Glutamatergic neuron (in vitro differentiated cells): ENCODE measurements at places on chromosomes 6 and 20.

GRCh38 chr20:14677455-14677854 is 340.0 kb upstream of the FLRT3 start:
- peaks cover 4% of the 10 kb centered on the region for H3K4me1 ChIP-seq
- no peak for DNase-seq
- no peak overlapping the region for H3K27ac ChIP-seq

DNA sequence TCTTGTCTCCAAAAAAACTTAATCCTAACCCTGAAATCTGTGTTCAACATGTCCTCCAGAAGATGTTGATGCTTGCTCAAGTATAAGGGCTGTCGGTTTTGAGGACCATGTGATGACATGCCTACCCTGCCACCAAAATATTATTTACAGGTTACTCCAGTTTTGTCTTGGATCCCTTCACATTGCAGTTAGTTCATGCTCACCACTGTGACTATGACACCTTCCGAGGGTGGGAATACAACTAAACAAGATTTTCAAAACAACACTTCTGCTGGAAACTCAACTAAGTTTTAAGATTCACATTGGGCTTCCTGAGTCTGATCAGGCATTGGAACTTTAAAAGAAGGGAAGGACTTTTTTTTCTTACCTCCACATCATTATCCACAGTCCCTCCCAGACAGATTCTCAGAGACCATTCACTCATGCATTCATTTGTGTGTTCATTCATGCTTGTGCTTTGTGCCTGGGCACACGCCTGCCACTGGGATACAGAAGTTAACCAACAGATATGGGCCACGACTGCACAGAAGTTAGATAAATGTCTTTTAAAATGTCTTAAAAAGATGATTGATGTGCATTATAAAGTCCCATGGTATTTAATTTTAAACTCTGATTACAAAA is 118.7 kb upstream of the GJE1 start:
- H3K36me3 ChIP-seq = peaks cover 4% of the 10 kb centered on the region
- no peak overlapping the region for H3K27ac ChIP-seq
- DNase-seq = no peak

GRCh38 chr6:154996016-154996590 is 988 bp downstream of the TIAM2 start:
- peaks cover 1% of the 10 kb centered on the region for H3K36me3 ChIP-seq
- H3K4me1 ChIP-seq = peaks cover 13% of the 10 kb centered on the region
- H3K27me3 ChIP-seq = peaks cover 4% of the 10 kb centered on the region
- peak overlapping the region; percentile 90 for H3K4me3 ChIP-seq
- peak overlapping the region; percentile 83 for H3K27ac ChIP-seq

GRCh38 chr6:129235167-129236000 is 352.4 kb downstream of the LAMA2 start:
- no peaks in the 10 kb centered on the region for H3K4me1 ChIP-seq
- no peaks in the 10 kb centered on the region for H3K27me3 ChIP-seq
- no peak for DNase-seq
- no peaks in the 10 kb centered on the region for H3K36me3 ChIP-seq

GRCh38 chr20:47411161-47411560 is 54.7 kb upstream of the ZMYND8 start:
- peaks cover 3% of the 10 kb centered on the region for H3K27me3 ChIP-seq
- H3K36me3 ChIP-seq = no peaks in the 10 kb centered on the region
- peaks cover 1% of the 10 kb centered on the region for H3K4me1 ChIP-seq
- DNase-seq = no peak
- H3K27ac ChIP-seq = no peak overlapping the region

DNA sequence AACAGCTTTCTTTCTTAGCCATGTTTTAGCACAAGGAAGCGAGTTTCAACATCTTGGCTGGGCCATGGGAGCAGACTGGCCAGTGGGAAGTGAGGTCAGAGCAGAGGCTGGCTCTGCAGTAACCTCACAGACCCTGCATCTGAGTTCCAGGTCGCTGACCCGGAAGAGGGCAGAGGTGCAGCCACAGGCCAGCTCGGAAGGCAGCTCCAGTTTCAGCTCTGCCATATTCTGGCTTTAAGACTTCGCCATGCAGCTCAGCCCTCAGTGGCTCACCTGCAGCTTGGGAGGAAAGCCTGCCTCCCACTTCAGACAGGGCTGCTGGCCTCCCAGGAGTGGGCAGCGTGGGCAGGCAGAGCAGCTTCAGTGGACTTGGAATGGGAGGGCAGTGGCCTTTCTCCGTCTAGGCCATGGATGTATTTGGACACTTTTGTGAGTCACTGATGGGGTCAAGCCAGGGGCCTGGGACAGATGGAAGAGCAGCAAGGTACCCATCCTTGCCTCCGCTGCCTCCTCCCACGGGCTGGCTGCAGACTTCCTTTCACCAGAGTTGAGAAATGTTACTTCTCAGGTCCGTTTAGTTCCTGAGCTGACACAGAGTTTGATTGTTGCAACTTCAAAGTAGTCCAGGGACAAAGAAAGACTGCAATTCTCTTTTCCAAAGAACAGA is 18.5 kb downstream of the CST8 start:
- H3K36me3 ChIP-seq = no peaks in the 10 kb centered on the region
- peaks cover 3% of the 10 kb centered on the region for H3K4me1 ChIP-seq
- H3K4me3 ChIP-seq = no peak overlapping the region
- DNase-seq = no peak
- peaks cover 4% of the 10 kb centered on the region for H3K27me3 ChIP-seq

DNA sequence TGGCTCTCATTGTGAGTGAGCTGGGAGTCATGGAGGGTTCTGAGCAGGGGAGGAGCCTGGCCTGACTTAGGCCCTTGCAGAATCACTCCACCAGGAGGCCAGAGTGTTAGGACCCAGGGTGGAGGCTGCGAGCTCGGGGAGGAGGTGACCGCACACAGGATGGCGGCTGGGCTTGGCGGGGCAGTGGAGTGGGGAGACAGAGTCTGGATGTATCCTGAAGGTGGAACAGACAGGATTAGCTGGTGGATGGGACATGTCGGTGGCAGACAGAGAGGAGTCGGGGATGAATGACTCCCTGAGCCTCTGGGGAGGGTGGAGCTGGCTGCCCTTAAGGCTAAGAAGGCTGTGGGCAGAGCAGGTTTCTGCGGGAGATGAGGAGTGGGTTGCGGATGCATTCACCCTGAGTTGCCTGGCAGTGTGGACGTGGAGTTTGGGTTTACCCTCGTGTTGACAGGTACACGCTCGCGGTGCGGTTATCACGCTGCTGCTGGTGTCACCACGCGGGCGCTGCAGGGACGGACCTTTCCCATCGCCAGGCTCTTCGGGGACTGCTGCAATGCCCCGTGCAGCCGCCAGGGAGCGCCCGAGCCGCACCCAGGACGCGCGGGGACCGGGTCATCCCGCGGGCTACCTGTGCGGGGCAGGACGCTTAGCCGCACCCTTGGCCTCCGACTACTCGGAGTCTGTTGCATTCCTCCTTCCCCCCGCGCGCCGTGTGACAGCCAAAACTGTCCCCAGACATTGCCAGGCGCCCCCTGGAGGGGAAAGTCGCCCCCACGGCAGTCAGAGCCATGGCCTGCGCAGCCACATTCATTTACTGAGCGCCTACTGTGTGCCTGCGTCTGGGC is 43.0 kb upstream of the PTGIS start:
- H3K4me1 ChIP-seq = peaks cover 3% of the 10 kb centered on the region
- H3K27me3 ChIP-seq = peaks cover 8% of the 10 kb centered on the region
- no peak overlapping the region for H3K27ac ChIP-seq
- DNase-seq = peak; percentile 91
- no peaks in the 10 kb centered on the region for H3K36me3 ChIP-seq
- peak overlapping the region; percentile 88 for H3K4me3 ChIP-seq

GRCh38 chr6:164294047-164294784 is 879.7 kb downstream of the QKI start:
- H3K36me3 ChIP-seq = no peaks in the 10 kb centered on the region
- H3K4me3 ChIP-seq = no peak overlapping the region

DNA sequence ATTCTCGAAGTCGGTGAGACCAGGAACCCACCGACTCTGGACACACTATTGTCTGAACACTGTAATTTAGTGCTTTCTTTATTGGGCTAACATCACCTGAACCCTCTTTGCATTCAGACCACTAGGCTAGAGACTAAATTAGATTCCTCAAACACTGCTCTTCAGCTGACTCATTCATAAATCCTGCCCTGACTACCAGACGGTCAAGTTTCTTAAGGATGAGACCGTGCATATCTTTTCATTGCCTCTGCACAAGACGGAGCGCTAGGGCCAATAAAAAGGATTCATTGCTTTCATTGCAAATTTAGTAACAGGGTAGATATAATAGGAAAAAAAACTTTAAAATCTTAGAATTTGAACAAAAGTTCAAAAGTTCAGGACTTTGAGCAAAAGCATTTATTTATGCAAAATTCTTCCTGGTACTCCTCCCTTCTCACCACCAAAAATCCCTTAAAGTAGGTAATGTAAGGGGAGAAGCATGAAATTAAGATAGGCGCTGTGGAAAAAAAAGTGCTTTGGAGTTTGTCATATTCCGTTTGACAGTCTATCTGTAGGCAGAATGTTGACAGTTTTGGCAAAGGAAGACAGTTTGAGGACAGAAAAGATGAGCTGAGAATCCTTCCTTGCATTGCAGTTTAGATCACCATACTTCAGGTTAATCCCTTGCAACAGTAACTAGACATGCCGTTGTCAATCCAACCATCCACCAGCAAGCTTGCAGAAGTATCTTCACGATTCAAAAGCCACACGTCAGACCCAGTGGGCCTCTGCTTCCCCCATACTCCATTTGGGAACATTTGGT is 328.6 kb upstream of the JARID2 start:
- no peaks in the 10 kb centered on the region for H3K27me3 ChIP-seq
- peaks cover 6% of the 10 kb centered on the region for H3K4me1 ChIP-seq
- H3K36me3 ChIP-seq = no peaks in the 10 kb centered on the region
- DNase-seq = no peak
- no peak overlapping the region for H3K27ac ChIP-seq

- H3K4me1 ChIP-seq = peaks cover 12% of the 10 kb centered on the region
- H3K27me3 ChIP-seq = peaks cover 2% of the 10 kb centered on the region
- no peaks in the 10 kb centered on the region for H3K36me3 ChIP-seq
- no peak for DNase-seq
These were observed 39.3 kb downstream of the LRRC1 start for GRCh38 chr6:53834132-53834531.

DNA sequence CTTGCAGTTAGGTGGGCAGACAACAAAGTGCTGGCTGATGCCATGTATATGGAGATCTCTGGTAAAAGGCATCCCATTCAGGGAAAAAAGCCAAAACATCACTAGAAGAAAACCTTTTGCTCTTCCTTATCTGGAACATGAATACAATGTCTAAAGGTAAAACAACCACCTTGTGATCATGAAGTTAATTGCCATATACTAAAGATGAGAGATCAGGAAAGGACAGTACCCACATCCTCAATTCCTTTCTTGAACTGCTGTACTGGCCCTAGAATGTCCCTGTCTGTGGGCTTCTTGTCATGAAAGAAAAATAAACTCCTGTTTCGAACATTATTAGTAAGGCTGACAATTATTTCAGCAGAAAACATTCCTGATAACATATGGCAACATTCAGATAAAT is 19.3 kb downstream of the DEK start:
- no peak overlapping the region for H3K4me3 ChIP-seq
- no peak for DNase-seq
- H3K4me1 ChIP-seq = no peaks in the 10 kb centered on the region

DNA sequence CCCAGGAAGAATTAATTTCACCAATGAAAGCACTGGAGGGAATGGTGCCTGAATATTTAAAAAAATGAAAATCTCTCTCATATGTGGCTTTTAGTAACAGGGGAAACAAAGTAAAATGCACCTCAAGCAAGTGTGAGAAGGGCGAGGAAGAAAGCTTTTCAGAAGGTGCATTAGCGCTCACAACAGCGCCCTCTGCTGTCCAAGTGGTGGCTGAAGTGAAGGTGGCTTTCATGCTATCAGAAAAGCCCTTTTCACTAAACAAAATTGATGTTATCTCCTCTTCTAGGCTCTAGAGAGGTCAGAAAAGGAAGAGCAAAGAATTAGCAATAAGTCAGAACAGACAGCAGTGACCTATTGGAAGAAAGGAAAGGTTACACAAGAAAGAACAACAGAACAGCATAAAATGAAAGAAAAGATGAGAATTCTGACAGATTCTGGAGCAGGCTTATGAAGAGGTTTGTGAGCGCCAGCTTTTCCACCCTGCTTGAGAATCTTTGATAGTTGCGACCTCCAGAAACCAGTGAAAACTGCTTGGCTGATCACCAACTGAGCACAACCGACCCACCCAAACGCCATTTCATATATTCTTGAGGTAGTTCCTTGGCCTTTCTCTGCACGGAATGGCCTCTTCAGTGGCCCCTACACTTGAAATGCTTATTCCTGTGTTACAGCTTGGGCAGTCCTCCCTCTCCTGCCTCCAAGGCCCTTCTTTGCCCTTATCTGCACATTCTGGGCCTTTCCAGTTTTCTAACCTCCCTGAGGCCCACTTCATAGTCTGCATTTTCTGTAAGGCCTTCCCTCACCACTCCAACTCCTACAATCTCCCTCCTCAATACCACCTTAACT is 45.3 kb downstream of the SMLR1 start:
- peaks cover 4% of the 10 kb centered on the region for H3K27me3 ChIP-seq
- H3K4me1 ChIP-seq = peaks cover 3% of the 10 kb centered on the region
- no peak overlapping the region for H3K27ac ChIP-seq

DNA sequence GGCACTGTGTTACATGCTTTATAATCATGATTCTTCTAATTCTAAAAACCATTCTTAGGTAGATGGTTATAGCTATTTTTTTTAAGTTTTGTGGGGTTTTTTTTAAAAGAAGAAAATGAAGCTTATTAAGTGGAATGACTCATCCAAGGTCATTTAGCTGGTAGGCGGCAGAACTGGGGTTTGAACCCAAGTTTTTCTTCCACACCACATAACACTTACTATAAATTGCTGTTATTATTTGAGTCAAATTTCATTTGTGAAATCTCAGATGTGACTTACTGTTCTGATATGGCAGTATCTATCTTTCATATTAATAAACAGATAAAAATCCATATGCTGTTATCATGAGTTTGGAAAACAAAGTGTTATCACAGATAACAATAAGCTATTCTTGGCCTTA is 10.4 kb upstream of the COL10A1 start:
- no peak overlapping the region for H3K4me3 ChIP-seq
- H3K36me3 ChIP-seq = no peaks in the 10 kb centered on the region
- H3K4me1 ChIP-seq = no peaks in the 10 kb centered on the region
- no peaks in the 10 kb centered on the region for H3K27me3 ChIP-seq
- DNase-seq = no peak

- H3K27me3 ChIP-seq = peaks cover 7% of the 10 kb centered on the region
- H3K4me1 ChIP-seq = peaks cover 6% of the 10 kb centered on the region
- no peak overlapping the region for H3K4me3 ChIP-seq
- DNase-seq = no peak
- peaks cover 4% of the 10 kb centered on the region for H3K36me3 ChIP-seq
- H3K27ac ChIP-seq = peak overlapping the region; percentile 64
These were observed 107.3 kb downstream of the GMPR start for GRCh38 chr6:16345449-16346330.

GRCh38 chr6:99811636-99812035 is 182.4 kb downstream of the MCHR2 start:
- H3K27me3 ChIP-seq = no peaks in the 10 kb centered on the region
- no peak overlapping the region for H3K4me3 ChIP-seq
- no peak overlapping the region for H3K27ac ChIP-seq
- no peaks in the 10 kb centered on the region for H3K36me3 ChIP-seq
